Activated CD4-positive, alpha-beta T cell treated with anti-CD3 and anti-CD28 coated beads, Interleukin-2, amount 10 ng/mL, durations not matched to agents 7 days and 5 days (primary cell): ENCODE measurements at places on chromosomes 16 and 17. TPM values are rescaled to one million over a fixed set of nuclear protein-coding genes. Genes with fewer than 3 reads are reported as not detected.
A peak's percentile ranks its signal among the peaks of the same experiment; 100 is the strongest.

FLCN gene
- total RNA-seq: 48.0 TPM

SMIM36 gene
- total RNA-seq: not detected

DNA sequence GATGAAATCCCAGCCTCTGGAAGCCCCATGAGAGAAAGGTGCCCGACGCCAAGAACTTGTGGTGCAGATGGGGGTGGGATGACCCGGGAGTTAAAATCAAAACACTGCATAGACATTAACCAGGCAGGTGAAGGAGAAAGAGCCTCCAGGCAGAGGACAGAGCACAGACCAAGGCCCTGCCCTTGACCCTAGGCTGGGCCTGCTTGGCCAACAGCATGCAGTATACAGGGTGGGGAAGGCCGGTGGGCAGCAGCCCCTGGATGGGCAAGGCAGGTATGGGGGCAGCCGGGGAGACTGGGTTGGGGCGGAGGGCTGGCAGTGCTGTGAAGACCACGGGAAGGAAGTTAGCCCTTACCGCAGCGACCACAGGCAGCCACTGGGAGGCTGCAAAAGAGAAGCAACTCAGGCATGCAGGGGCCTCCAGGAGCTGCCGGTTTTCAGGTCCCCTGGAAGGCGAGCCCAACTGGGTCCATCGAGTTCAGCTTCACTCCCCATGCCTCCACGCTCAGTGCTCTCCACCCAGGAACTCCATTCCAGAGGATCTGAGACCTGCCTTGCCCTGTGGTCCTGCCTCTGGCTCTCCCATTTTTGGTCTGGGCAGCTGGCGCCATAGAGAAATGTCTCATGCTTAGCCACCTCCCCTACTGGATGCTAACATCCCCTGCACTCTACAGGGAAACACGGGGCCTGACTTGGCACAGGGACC, 81.2 kb downstream of the C16orf95 start:
- peak; percentile 28 for DNase-seq

CTRB1 gene
- total RNA-seq: not detected

RMI2 gene
- total RNA-seq: 55.1 TPM

GRCh38 chr17:31678431-31678830, 180.6 kb downstream of the COPRS start:
- DNase-seq: no peak

DNA sequence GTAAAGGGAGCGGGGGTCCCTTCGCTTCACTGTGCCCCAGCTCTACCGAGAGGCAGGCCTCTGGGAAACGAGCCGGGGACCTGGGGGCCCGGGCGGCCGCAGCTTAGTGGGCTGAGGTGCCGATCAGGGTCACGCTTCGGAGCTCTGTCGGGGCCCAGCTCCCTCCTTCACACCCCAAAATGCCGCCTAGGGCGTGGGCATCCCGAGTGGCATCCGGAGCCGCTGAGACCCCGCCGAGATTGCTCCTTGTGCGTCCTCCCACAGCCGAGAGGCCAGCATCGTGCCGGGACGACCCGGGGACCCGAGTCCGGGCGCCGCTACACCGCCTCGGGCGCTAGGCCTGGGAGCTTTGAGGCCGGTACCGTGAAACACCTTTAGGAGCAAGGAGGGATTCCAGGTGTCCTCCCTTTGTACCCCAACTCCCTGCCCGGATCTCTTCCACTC, 1.3 kb downstream of the SALL1 start:
- no peak for DNase-seq

HS3ST3B1 gene
- total RNA-seq: 11.9 TPM

GRCh38 chr16:67702130-67702529, 17.0 kb downstream of the GFOD2 start:
- DNase-seq: no peak

PEMT gene
- total RNA-seq: 17.3 TPM

DNA sequence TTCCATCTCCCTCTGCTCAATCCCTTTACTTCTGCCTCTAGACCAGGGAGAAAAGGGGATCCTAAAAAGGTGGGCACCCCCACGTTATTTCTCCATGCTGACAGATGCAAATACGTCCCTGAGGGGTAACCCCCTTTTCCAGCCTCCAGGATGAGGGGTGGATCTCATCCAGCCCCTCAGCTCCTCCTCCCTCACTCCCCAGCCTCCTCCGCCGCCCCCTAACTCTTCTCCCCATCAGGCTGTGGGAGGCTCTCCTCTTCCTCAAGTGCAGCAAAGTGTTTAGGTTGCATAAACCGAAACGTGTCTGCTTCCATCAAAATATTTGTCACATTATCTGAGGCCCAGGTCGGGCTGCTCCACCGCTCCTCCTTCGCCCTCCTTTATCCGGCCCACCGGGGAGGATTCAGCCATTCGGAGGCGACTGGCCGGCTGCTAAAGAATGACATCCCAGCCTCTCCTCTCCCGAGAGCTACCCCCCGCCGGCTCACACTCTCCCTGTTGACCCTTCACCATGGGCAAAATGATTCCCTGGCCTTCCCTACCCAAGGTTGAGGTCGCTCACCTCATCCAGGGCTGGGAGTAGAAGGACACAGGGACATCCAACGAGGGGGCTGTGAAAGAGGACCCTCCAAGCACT, 1.2 kb upstream of the C1QL1 start:
- no peak for DNase-seq

BCL6B gene
- total RNA-seq: 0.40 TPM

GRCh38 chr16:23863511-23864422, 28.0 kb downstream of the PRKCB start:
- peak; percentile 51 for DNase-seq

- no peak for DNase-seq
These were observed 7.6 kb downstream of the XPO6 start for GRCh38 chr16:28204204-28204603.

GRCh38 chr16:63998-64913, 8.2 kb downstream of the RHBDF1 start:
- no peak for DNase-seq

DNA sequence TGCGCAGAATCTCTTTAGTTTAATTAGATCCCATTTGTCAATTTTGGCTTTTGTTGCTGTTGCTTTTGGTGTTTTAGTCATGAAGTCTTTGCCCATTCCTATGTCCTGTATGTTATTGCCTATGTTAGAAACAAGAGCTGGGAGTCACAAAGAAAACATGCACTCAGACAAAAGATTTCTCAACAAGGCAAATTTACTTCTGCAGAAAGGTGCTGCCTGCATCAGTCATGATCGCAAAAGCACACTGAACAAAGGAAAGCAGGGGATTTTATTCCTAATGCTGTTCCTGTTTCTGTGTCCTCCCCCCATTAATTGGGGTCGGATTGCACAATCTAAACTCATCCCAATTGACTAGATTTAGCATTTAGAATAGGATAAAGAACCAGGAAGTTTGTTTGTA, 55.9 kb downstream of the ATF7IP2 start:
- no peak for DNase-seq

DNA sequence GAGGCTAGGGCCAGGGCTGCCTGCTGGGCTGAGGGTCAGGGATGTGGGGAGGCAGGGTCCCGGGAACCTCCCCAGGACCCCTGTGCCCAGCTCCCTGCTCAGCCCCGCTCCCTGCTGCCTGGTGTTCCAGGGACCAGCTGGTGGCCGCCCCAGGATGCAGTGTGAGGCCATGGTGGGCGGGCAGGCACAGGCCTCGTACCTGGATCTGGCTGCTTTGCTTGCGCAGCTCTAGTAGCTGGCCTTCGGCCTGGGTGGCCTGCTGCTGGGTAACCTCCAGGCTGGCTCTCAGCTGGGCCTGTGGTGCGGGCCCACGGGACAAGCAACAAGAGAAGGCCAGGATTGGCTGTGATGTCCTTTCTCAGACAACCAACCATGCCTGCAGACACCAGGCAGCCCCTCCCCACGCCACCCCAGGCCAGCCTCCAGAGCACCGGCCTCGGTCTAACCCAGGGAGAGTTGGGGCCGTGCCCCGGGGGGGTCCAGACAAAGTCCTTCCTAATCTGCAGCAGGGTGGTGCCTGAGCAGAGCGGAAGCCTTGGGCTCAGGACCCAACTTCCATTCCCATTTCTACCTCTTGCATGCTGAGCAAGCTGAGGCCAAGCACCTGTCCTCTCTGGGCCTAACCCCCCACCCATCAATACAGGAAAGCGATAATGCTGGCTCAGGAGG, 4.1 kb downstream of the TRIM65 start:
- DNase-seq: no peak

GRCh38 chr17:30222721-30223175, 12.7 kb downstream of the SLC6A4 start:
- no peak for DNase-seq

AURKB gene
- 224 TPM for total RNA-seq

- no peak for DNase-seq
These were observed 80.8 kb downstream of the ZDHHC7 start for GRCh38 chr16:84930298-84931106.

DNA sequence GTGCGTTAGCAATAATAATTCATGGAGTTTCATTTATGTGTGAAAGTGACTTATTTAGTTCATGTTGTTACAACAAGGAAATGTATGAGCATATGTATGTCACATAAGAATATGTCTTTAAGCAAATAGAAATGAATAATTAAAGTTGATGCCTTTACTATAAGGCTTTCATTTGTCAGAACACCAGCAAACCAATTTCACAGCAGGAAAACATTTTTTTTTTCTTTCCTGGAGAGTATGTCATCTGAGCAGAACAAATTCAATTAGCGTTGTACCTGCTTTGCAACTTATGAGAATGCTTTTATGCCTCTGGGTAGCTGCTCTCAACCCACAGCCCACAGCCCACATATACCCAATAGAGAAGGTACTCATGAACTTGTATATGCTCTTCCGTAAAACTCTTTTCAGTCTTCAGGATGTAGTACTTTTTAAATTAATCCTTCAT, 26.3 kb upstream of the APOH start:
- peak; percentile 29 for DNase-seq

- DNase-seq: no peak
These were observed 6.9 kb downstream of the CARMIL2 start for GRCh38 chr16:67651847-67652246.

SDR42E1 gene
- 11.5 TPM for total RNA-seq

- no peak for DNase-seq
These were observed 172.0 kb downstream of the CYB561 start for GRCh38 chr17:63274146-63274545.

- DNase-seq: no peak
These were observed 49.4 kb downstream of the WSB1 start for GRCh38 chr17:27343294-27343693.

RPL38 gene
- 1,114 TPM for total RNA-seq

GRCh38 chr16:51390877-51391276, 239.8 kb upstream of the SALL1 start:
- DNase-seq: no peak

DNA sequence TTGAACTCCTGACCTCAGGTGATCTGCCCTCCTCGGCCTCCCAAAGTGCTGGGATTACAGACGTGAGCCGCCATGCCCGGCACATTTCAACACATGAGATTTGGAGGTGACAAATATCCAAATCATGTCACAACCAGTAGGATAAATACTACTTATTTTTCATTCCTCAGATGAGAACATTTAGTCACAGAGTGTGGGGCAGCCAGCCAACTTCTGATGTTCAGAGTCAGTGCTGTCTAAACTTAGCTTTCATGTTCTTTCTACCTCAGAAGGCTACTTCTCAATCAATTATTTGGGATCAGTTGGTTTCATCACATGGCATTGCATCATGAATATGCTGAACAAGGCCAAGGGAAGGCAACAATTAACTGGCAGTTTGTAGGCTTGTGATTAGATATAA, 134.5 kb downstream of the CDH13 start:
- no peak for DNase-seq

- no peak for DNase-seq
These were observed 2.0 kb upstream of the ALDH3A1 start for GRCh38 chr17:19750020-19750572.

DNA sequence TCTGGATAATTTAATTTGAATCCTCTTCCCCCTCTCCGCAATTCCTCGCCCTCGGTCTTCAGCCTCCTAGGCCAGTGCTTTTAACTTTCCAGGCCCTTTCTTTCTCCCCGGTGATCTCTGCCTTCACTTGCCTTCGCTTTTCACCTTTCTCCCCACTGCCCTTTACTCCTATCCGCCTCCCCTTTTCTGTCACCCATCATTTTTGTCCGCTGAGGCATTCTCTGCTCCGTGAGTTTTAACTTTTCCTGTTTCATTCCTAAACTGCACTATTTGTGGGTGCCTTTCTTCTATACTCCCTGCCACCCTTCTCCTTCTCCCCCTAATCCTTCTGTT, 729 bp downstream of the LONP2 start:
- no peak for DNase-seq

- DNase-seq: no peak
These were observed 40.5 kb upstream of the DYNLRB2 start for GRCh38 chr16:80500116-80500859.

DNA sequence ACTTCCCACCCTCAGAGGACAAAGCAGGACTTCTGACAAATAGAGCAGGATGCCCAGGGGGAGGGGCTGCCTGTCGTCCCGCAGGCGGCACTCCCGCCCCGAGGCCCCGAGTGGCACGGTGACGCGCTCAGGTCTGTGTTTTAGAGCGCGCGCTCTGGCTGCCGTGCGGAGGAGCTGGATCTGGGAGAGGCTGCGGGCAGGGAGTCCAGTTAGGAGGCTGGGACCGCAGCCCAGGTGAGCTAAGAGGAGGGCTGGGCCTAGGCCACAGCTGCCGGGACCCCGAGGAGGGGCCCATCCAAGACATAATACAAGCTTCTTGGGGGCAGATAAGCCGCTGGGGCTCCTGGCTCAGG, 6.4 kb downstream of the DOC2A start:
- DNase-seq: no peak

CACNA1G gene
- total RNA-seq: not detected

CDH1 gene
- total RNA-seq: 0.69 TPM

PRAC2 gene
- not detected for total RNA-seq

HEXD gene
- 65.5 TPM for total RNA-seq

GHDC gene
- total RNA-seq: 15.3 TPM

CACNG3 gene
- not detected for total RNA-seq

- DNase-seq: no peak
These were observed 39.3 kb upstream of the TAC4 start for GRCh38 chr17:49887086-49887743.

- DNase-seq: no peak
These were observed 109.6 kb downstream of the C16orf78 start for GRCh38 chr16:49483251-49483650.

DNA sequence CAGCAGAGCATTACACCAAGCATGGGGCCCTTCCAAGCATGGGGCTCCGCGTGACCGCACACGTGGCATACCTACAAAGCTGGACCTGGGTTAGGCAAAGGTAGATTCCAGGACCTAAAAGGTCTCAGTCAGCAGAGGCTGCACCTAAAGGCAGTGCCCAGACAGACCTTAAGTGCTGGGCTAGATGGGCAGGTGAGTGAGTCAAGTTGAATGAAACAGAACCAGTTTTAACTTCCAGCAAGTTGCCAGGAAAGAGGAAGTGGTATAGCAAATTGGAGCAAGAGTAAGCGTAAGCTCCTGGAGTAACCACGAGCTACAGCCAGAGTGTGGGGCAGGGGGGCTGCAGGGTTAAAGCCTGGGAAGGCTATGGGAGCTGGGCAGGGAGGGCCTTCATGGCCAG, 49.5 kb downstream of the SRCIN1 start:
- DNase-seq: no peak

- peak; percentile 57 for DNase-seq
These were observed 736 bp downstream of the CNP start for GRCh38 chr17:41967141-41967920.
